ENCODE measurements at places on chromosomes 11 and 22. TPM values are rescaled to one million over a fixed set of nuclear protein-coding genes. Genes with fewer than 3 reads are reported as not detected.

DNA sequence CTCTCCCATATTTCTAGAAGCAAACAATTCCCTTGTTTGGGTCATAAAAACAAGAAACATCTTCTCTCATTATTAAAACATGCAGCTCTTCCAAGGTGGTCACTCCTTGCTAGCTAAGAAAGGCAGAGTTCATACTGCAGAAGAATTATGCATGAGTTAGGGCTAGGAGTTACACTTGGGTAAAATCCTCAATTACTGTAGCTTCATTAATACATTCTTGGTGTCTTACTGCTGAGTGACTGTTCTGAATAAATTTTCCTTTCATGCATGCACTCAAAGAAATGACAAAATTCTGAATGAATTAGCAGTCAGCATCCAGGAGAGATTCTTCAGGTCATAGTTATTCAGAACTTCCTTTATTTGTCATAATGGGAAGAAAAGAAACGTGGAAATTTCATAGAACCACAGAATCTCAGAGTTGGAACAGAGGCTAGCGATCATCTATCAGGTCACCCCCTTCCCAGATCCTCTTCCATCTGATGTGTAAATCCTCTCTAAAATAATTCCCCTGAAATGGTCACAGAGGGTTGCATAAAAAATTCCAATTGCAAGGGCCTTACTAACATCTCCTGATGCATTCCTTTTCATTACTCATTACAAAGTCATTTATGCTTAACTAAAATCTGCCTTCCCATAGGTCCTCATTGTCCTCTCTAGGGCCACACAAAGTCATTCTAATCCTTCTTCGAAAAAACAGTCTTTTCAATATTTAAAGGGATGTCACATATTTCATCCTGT is 771.5 kb downstream of the DLG2 start:
- DNase-seq = peak; percentile 13

DNA sequence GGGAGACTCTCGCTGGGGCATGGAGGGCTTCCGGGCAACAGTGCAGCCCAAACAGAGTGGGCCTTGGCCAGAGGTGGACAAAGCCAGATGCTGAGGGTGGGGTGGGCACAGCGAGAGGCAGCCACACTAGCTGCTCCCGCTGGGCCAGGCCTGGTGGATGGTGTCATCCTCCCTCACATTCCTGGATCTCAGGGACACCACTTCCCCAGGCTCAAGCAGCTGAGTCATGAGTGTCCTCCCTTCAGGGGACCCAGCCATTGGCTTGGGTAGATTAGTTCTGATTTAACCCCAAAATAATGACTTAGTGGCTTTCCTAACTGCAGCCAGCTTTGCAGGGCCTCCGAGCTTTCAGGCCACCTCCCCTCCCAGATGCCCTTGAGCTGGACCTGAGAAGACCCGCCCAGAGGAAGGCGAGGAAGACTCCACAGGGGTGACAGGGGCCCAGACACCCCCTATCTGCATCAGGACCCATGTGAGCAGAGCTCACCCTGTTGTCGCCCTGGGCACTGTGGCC is 25.9 kb upstream of the WNT7B start:
- peak; percentile 73 for DNase-seq

DNA sequence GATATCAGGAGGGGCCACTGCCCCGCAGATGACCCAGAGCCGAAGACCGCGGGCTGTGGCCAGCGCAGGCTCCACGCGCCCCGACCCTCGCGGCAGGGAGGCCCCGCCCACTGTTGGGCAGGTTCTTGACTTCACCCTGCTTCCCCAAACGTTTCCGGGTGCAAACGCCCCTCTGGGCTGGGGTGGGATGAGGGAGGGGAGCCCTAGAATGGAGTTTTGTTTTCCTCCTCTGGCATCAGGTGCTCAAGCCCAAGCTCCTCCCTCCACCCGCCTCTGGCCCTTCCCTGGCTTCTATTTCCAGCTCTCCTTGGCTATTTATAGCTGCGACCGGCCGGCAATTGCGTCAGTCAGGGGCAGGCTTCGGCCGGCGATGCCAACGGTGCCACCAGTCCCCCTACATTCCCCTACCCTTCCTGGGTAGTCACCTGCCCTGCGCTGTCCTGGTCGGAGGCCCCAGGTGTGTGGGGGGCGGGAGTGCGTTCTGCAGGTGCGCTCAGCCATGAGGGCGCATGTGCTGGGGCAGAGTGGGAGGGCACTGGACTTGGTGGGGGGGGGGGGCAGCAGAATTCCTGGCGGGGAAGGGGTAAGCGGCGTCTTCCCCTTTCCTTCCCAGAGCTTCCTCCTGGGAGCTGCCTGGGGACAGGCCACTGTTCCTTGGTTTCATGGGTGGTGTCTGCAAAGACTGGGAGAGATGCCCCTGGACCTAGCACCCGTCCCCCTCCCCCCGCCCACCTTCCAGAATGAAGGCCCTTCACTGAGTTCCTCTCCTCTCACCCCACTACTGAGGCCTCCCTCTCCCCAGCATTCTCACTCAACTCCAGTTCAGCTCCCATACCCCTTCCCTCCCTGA is 23.6 kb downstream of the DUSP8 start:
- peak; percentile 42 for DNase-seq

DNA sequence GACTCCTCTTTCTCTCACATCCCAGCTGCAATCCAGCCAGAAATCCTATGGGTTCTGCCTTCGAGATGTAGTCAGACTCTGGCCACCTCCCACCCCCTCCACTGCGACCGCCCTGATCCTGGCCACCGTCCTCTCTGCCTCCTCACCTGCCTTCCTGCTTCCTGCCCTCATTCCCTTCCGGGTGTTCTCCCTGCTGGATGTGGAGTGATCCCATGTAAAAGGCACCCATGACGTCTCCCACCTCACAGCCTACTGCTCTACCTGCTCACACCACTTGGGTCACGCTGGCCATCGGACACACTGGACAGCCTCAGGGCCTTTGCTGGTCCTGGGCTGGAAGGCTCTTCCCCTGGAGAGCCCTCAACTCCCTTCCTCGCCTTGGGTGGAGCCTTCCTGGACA is 33.7 kb upstream of the CD5 start:
- no peak for DNase-seq

GRCh38 chr11:119316016-119316728 is 758 bp downstream of the MCAM start:
- no peak for DNase-seq

The MMP1 gene
- 281 TPM for total RNA-seq

DNA sequence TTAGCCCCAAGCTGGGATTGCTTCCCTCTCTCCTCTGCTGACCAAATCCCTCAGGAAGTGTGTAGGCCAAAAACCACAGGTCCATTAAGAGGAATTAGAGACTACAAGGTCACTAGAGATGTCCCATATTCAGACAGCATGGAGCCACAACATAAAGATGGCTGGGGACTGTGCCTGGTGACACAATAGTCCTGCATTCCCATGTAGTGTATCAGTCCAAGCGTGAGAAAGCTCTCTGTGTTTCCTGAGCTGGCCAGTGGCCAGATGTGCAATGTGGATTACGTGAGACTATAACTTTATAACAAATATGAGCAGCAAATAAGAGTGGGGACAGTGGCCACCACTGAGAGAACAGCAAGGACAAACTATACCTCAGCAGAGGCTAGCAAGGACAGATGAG is 7.6 kb upstream of the MS4A10 start:
- DNase-seq = peak; percentile 70

DNA sequence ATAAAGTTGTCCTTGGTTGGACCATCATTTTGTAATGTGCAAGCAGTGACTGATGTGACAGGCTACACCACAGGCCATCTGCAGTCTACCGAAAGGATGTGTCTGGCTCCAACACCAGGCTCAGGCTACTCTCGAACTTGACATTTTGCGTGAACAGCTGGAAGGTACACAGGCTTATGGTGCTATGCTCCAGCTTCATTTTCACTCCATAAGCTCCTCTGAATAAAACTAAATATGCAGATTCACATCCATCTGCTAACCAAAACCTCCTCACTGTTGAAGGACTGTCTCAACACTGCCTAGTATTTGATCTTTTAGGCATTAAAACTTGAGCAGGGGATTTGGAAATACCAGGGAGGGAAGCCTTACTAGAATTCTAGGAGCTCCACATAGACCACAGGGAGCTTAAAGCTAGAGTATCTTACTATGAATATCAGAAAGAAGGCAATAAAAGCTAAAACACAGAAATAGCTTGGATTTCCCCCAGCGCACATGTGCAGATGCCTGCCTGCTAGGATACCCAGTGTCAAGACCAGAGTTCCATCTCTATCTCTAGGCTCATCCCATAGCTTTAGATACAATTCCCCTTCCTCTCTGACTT is 383.9 kb upstream of the FAT3 start:
- DNase-seq = no peak

The GLYATL1 gene
- total RNA-seq = under 0.01 TPM

The SCO2 gene
- total RNA-seq = 2.6 TPM

The KCNQ1 gene
- total RNA-seq = not detected

DNA sequence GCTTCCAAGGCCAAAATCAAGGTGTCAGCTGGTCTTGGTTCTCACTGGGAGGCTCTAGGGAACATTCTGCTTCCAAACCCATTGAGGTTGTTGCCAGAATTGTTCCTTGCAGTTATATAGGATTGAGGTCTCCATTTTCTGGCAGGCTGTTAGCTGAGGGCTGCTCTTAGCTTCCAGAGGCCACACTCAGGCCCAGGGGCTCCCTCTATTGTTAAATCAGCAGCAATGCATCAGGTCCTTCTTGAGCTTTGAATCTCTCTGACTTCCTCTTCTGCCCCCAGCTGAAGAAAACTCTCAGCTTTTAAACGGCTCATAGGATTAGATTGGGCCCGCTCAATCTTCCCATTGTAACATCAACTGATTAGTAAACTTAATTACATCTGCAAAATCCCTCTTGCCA is 39.3 kb upstream of the BSX start:
- DNase-seq = peak; percentile 48

The GDPD4 gene
- 0.64 TPM for total RNA-seq

The TUBA8 gene
- total RNA-seq = 0.32 TPM
